Common myeloid progenitor, CD34-positive (primary cell): ENCODE measurements at places on chromosomes 5 and 9.

- DNase-seq = no peak
These were observed 93.2 kb downstream of the EQTN start for GRCh38 chr9:27203783-27204182.

GRCh38 chr9:15187589-15187988, 119.4 kb downstream of the TTC39B start:
- DNase-seq = no peak

- no peak for DNase-seq
These were observed 347.6 kb downstream of the EBF1 start for GRCh38 chr5:158751961-158752655.

DNA sequence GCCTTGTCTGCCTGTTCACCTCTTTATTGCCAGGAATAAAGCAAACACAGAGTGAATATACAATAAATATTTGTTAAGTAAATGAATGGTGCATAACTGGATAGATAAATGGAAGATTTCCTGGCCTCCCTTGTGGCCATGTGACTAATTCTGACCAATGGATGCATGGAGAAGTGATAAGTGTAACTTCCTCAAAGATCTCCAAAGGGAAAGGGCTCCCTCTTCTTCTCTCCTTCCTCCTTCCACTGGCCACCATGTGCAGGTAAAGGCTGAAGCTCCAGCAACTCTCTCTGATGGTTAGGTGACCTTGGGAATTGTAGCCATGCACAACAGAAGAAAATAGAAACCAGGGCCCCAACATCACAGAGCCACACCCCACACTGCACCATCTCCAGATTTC, 174.4 kb downstream of the EBF1 start:
- DNase-seq = no peak

DNA sequence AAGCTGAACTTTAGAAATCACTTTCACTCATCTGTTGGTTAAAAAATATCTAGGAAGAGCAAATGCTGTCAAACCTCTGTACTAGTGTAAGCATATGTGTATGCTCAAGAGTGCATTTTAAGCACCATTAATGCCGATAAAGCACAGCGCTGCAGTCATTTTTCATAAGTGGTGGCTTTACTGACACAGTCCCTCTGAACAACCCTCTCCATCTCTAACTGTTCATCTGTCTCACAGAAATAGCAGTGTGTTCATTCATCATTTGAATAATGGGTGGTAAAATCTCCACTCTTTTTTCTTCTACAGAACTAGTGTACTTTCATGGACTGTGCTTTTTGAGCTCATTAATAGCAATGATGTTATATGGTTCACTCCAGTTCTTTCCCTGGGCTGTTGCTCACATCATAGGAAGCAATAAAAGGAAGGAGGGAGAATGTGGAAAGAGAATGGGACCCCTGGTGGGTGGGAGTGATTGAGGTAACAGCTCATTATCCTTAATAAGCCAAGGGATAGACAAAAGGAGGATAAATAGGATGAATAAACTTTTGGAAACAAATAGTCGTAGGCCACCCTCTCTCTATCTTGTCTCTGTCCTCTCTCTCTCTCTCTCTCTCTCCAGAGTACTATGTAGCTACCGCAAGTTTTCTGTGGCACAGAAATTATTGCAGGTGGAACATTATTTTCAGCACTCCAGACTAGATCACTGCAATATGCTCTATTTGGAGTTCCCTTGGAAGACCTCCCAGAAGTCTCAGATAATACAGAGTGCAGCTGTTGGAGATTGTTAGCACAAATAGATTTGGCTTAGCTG, 117.9 kb upstream of the PRDM9 start:
- no peak for DNase-seq

DNA sequence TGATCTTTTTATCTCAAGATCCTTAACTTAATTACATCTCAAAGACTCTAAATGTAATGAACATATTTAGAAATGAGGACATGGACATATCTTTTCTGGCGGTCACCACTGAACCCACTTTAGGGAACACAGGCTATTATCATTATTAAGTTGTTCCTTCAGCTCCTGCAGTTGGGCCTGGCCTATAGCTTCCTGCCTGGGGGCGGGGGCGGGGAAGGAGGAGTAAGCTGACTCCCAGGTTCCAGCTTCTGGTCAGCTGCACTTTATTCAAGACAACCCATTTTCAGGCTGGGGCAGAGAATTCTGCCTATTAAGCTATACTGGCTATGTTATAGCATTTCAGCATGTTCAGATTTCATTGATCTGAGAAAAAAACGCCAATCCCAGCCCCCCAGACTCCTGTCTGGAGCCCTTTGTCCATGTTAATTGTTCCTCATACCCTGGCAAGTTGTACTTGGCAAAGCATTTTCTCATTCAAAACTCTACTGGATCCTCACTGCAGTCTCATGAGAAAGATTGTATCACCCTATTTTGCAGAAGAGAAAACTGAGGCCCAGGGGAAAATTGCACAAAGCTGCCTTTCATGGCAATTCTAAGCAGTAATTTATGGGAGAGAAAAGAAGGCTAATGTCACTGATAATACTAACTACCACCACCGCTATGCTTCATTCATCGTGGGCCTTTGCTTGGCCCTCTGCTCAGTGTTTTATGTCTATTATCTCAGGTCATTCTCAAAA, 25.1 kb downstream of the COL15A1 start:
- DNase-seq = no peak

- DNase-seq = no peak
These were observed 64.3 kb downstream of the CXXC5 start for GRCh38 chr5:139712412-139712811.

DNA sequence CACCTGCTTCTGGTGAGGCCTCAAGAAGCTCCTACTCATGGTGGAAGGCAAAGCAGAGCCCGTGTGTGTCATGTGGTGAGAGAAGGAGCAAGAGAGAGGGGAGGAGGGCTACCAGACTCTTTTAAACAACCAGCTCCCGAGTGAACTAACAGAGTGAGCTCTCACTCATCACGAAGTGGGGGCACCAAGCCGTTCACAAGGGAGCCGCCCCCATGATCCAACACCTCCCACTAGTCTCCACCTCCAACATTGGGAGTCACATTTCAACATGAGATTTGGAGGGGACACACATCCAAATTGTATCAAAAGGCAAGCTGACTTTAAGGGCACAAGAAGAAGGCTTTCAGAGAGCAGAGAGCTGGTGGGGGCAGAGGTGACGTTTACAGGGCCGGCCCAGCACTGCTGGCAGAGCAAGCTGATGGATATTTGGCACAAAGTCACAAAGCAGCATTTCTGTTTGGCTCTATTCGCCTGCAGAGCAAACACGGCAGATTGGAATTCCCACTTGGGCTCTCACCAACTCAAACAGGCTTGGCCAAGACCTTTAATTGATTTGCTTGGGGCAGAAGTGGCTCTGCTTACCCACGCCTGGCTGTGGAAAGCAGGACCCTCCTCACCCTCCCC, 20.0 kb downstream of the PITX1 start:
- DNase-seq = no peak

DNA sequence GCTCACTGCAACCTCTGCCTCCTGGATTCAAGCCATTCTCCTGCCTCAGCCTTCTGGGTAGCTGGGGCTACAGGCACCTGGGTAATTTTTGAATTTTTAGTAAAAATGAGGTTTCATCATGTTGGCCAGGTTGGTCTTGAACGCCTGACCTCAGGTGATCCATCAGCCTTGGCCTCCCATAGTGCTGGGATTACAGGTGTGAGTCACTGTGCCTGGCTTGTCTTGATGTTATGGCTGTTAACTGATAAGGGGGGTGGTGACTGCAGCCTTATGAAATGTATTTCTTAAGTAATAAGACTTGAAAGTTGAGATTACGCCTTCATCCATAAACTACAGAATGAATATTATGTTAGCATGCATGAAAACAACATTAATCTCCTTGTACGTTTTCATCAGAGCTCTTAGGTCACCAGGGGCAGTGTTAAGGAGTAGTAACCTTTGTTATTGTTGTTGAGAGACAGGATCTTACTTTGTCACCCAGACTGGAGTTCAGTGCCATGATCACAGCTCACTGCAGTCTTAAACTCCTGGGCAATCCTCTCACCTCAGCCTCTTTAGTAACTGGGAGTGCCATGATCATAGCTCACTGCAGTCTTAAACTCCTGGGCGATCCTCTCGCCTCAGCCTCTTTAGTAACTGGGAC, 148.3 kb downstream of the ATP10B start:
- DNase-seq = no peak

DNA sequence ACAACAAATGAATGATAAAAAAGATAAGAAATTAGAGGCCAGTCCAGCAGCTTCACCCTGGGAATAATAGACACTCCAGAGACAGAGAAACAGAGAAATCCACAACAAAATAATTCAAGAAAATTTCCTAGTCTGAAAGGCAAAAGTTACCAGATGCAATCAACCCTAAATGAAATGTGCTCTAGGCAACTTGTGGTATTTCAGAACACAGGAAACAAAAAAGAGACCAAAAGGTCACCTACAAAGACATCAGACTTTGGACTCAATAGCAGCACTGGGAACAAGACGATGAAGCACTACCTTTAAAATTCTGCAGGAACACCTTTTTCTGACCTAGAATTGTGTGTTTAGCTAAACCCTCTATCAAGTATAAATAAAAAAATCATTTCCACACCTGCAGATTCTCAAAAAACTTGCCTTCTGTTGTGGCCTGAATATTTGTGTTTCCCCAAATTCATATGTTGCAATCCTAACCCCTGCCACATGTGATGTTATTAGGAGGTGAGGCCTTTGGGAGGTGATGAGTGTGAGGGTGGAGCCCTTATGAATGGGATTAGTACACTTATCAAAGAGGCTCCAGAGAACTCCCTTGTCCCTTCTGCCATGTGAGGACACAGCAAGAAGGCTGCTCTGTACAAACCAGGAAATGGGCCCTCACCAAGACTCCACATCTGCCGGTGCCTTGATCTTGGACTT, 5.9 kb upstream of the MAPK9 start:
- DNase-seq = no peak

GRCh38 chr5:99586878-99587277, 658.1 kb upstream of the CHD1 start:
- no peak for DNase-seq

DNA sequence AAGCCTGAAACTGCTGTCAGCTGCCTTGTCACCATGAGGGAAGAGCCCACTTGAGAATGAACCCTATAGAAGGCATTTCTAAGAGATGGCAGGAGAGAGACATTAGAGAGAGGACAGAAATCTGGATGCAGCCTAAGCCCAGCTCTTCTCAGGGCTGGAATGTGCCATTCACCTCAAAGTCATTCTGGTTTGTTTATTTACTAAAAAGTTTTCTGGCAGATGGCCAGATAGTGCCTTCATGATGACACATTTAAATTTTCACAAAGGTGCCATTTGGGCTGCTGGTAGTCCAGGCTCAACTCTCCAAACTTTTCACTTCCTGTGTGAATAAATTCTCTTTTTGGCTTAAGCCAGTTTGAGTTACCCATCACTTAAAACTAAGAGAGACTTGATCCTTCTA, 144.6 kb upstream of the ZNF366 start:
- no peak for DNase-seq

GRCh38 chr9:105696219-105696793, 2.0 kb downstream of the TMEM38B start:
- DNase-seq = no peak

- DNase-seq = no peak
These were observed 33.8 kb downstream of the TNC start for GRCh38 chr9:115084157-115084556.

DNA sequence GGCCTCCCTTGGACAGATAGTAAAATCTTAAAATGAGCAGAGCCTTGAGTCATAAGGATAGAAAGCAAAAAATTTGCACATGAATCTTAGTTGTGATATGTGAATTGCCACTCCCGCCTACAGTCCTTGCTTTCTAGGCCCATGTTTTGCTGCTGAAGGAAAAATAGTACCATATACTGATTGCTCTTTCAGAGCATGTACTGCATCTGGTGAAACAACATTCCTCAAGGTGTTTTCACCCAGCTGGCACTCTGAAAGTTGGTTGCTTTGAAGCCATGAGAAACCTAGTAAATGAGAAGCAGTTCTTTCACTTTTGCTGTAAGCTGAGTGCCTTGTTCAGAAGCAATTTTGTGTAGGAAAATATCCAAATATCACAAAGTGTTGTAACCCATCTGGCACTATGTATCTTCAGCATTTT, 10.3 kb downstream of the CDC37L1 start:
- DNase-seq = no peak

DNA sequence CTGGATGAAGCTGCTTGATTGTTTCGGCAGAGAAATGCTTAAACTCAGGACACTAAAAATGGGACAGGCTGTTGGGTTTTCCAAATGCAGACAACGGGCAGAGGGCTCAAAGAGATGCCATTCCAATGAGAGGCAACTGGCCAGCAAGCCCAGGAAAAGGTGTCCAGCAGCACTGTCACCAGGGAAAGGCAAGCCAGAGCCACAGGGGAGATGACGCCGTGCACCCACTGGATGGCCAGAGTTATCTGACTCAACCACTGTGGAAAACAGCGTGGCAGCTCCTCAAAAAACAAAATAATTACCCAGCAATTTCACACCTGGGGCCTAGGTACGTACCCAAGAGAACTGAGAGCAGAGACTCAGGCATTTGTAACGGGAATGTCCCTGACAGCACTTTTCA, 48.4 kb upstream of the SIMC1 start:
- no peak for DNase-seq

- DNase-seq = peak; percentile 56
These were observed 20.2 kb upstream of the RPL26L1 start for GRCh38 chr5:172939071-172939470.
